Mesangial cell (primary cell): ENCODE measurements at places on chromosomes 5 and 9. TPM values are rescaled to one million over a fixed set of nuclear protein-coding genes. Genes with fewer than 3 reads are reported as not detected.

CDKN2B gene
- total RNA-seq = 17.6 and 21.8 TPM in 2 replicates

CTNNAL1 gene
- 39.7 and 86.4 TPM in 2 replicates for total RNA-seq

CNTNAP3 gene
- total RNA-seq = 13.5 and 23.5 TPM in 2 replicates

FOXD4L6 gene
- not detected in 2 replicates for total RNA-seq

DDX31 gene
- total RNA-seq = 9.8 and 13.5 TPM in 2 replicates

ARID3C gene
- total RNA-seq = 0.51 TPM in 1 of 2 replicates, not detected in the other

MORN5 gene
- not detected in 2 replicates for total RNA-seq

STK32A gene
- total RNA-seq = 0.16 and 1.5 TPM in 2 replicates

ZNF462 gene
- 17.1 and 25.7 TPM in 2 replicates for total RNA-seq

MARCOL gene
- total RNA-seq = not detected in 2 replicates

CDX1 gene
- 0.33 and 0.63 TPM in 2 replicates for total RNA-seq

OR2S2 gene
- total RNA-seq = not detected in 2 replicates

MEIKIN gene
- not detected in 2 replicates for total RNA-seq

GABRA1 gene
- total RNA-seq = not detected in 2 replicates

DIMT1 gene
- total RNA-seq = 30.3 and 33.4 TPM in 2 replicates

SNCAIP gene
- total RNA-seq = 0.81 and 5.2 TPM in 2 replicates

BAAT gene
- total RNA-seq = 0.13 and 0.16 TPM in 2 replicates

PRR7 gene
- total RNA-seq = 15.6 and 32.8 TPM in 2 replicates

TMEM174 gene
- total RNA-seq = 0.13 TPM in 1 of 2 replicates, not detected in the other

STPG3 gene
- not detected in 2 replicates for total RNA-seq

LRRC14B gene
- not detected in 2 replicates for total RNA-seq

PPP3R2 gene
- total RNA-seq = not detected in 2 replicates

RAPGEF1 gene
- 29.0 and 37.9 TPM in 2 replicates for total RNA-seq

PRUNE2 gene
- total RNA-seq = 4.2 and 7.7 TPM in 2 replicates

VAV2 gene
- 23.0 and 30.8 TPM in 2 replicates for total RNA-seq

ORM2 gene
- not detected in 2 replicates for total RNA-seq

SAP30L gene
- total RNA-seq = 13.7 and 27.6 TPM in 2 replicates

SH2D3C gene
- 0.25 TPM in 1 of 2 replicates, not detected in the other for total RNA-seq

PCDHB16 gene
- total RNA-seq = 0.16 and 0.63 TPM in 2 replicates

BTNL9 gene
- not detected in 2 replicates for total RNA-seq

SMIM33 gene
- under 0.01 TPM in 1 of 2 replicates, not detected in the other for total RNA-seq

CARD9 gene
- under 0.01 and 0.76 TPM in 2 replicates for total RNA-seq

MEGF9 gene
- total RNA-seq = 7.2 and 10.8 TPM in 2 replicates

UBAP1 gene
- 38.3 and 42.3 TPM in 2 replicates for total RNA-seq

PAEP gene
- total RNA-seq = not detected in 2 replicates

FAM169A gene
- 4.3 and 9.8 TPM in 2 replicates for total RNA-seq

KIF24 gene
- total RNA-seq = 1.0 and 5.9 TPM in 2 replicates
